ENCODE measurements at places on chromosomes 4 and X. TPM values are rescaled to one million over a fixed set of nuclear protein-coding genes. Genes with fewer than 3 reads are reported as not detected.

SOWAHD gene
- total RNA-seq = not detected

SORBS2 gene
- total RNA-seq = 191 TPM

GPC4 gene
- total RNA-seq = 0.10 TPM

GDI1 gene
- 121 TPM for total RNA-seq

NUDT10 gene
- 0.38 TPM for total RNA-seq

MAGEA9B gene
- total RNA-seq = not detected

ANOS1 gene
- total RNA-seq = 4.2 TPM

STATH gene
- not detected for total RNA-seq

P2RY8 gene
- total RNA-seq = not detected

CXXC4 gene
- under 0.01 TPM for total RNA-seq

C4orf51 gene
- not detected for total RNA-seq

CLDN22 gene
- 0.10 TPM for total RNA-seq

KIT gene
- 21.4 TPM for total RNA-seq

TDO2 gene
- total RNA-seq = not detected

CFP gene
- 0.38 TPM for total RNA-seq

PAK3 gene
- total RNA-seq = 0.29 TPM

CXCL9 gene
- not detected for total RNA-seq

RAB9A gene
- total RNA-seq = 13.4 TPM

ANKRD37 gene
- total RNA-seq = 3.4 TPM

DUX4 gene
- total RNA-seq = not detected

C1QTNF7 gene
- total RNA-seq = not detected

GC gene
- not detected for total RNA-seq

WDR17 gene
- under 0.01 TPM for total RNA-seq

PRDM8 gene
- total RNA-seq = 0.65 TPM

CXCR3 gene
- total RNA-seq = not detected

OSTC gene
- 272 TPM for total RNA-seq

MAPK10 gene
- total RNA-seq = under 0.01 TPM

PTTG2 gene
- total RNA-seq = not detected

GAGE12J gene
- total RNA-seq = not detected

SRPK3 gene
- not detected for total RNA-seq

IL13RA1 gene
- total RNA-seq = 61.4 TPM

LDOC1 gene
- total RNA-seq = 6.2 TPM

Measured in vein endothelial cell (primary cell).